ENCODE measurements at places on chromosomes 1 and 21. TPM values are rescaled to one million over a fixed set of nuclear protein-coding genes. Genes with fewer than 3 reads are reported as not detected.

GRCh38 chr1:6688757-6689156, 12.9 kb downstream of the DNAJC11 start:
- peaks cover 5% of the 10 kb centered on the region for H3K36me3 ChIP-seq
- no peaks in the 10 kb centered on the region for H3K27me3 ChIP-seq
- H3K4me3 ChIP-seq: no peak overlapping the region
- H3K27ac ChIP-seq: no peak overlapping the region
- peaks cover 8% of the 10 kb centered on the region for H3K4me1 ChIP-seq

DNA sequence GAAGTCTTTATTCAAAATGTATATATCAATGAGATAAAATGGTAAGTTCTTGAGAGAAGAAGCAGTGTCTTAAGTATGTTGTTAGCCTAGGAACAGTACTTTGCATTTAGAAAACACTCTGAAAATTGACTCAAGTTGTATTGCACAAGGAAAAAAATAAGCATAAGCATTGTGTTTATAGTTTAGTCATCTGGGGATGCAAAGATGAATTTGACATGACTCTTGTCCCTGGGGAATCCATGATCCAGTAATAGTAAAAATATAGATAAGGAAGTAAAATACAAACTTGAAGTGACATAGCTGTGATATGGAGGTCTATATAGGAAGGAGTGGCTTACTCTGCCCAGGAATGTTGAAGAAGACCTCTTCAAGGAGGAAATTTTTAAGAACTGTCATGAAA, 185.0 kb upstream of the PTBP2 start:
- H3K4me3 ChIP-seq: no peak overlapping the region
- no peaks in the 10 kb centered on the region for H3K36me3 ChIP-seq
- H3K4me1 ChIP-seq: no peaks in the 10 kb centered on the region
- no peak for DNase-seq
- H3K27ac ChIP-seq: no peak overlapping the region

DNA sequence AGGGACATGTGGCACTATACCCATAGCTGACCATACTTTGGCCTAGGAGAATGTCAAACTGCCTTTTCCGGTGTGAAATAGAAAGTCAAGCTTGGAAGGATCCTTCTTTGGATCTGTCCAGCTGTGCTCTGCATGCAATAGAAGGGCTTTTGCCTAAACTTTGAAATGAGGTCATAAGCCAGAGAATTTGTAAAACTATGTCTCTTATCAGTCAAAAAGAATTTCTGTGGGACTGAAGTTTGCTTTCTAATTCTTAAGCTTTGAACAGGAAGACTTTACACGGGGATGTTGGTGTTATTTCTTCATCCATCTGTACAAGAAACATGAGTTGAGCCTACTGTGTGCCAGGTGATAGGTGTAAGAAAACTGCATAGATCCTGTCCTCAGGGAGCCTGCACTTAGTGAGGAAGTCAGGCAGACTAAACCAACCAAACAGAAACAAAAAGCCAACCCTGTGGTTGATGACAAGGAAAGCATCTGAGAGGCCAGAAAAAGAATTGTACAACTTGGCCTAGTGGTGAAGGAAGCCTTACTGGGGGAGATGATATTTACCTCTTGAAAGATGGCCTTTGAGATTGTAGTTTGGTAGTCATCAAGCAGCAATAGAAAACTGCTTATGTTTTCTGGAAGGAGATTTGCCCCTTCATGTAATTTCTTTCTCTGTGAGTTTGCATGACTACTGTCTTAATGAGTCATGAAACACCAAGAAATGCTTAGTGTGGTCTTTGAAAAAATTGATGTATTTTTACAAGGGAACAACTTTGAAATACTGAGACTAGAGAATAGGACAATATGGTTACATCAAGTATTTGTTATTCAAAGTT, 24.8 kb downstream of the TGFB2 start:
- H3K27ac ChIP-seq: no peak overlapping the region
- H3K27me3 ChIP-seq: peaks cover 32% of the 10 kb centered on the region
- no peaks in the 10 kb centered on the region for H3K36me3 ChIP-seq
- H3K4me3 ChIP-seq: no peak overlapping the region
- no peak for DNase-seq

DNA sequence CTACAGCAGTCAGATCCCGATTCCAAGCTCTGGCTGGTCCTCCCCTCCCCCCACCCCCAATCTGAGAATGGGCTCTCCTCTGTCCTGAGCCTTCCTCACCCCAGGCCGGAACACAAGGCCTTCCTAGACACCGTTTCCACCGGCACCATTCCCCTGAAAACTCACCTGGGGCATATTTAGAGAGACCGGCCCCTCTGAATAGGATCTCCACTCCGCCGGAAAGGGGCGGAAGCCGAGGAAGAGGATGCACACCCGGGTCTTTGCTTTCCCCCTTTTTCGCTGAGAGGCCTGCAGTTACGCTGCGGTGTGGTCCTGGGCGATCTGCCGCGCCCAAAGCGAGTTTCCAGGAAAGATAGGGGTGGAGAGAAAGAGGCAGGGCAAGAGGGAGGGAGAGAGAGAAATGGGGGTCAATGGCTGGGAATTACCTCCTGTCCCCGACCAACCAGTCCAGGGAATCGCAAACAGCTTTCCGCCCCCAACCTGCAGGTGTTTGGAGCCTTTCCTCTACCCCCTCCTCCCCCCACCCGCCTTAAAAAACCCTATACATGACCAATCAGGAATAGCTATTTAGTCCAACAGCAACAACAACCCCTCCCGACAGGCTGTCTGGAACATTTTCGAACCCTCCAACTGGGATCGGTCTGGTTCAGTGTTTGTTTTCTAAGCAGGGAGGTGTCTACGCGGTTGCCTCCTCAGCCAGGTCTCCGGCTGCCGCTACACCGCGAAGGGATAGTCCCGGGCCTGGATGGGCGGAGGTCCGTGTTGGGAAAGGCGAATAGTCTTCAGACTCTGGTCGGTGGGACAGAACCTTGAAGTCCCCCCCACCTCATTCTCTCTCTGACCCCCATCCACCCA, 2.8 kb downstream of the TAL1 start:
- no peak for DNase-seq
- H3K4me3 ChIP-seq: no peak overlapping the region
- no peaks in the 10 kb centered on the region for H3K36me3 ChIP-seq
- H3K27me3 ChIP-seq: peaks cover 72% of the 10 kb centered on the region
- peaks cover 26% of the 10 kb centered on the region for H3K4me1 ChIP-seq

GRCh38 chr1:56137521-56138505, 441.6 kb downstream of the PLPP3 start:
- H3K4me1 ChIP-seq: peaks cover under 1% of the 10 kb centered on the region
- no peaks in the 10 kb centered on the region for H3K36me3 ChIP-seq
- H3K4me3 ChIP-seq: no peak overlapping the region
- no peaks in the 10 kb centered on the region for H3K27me3 ChIP-seq

DNA sequence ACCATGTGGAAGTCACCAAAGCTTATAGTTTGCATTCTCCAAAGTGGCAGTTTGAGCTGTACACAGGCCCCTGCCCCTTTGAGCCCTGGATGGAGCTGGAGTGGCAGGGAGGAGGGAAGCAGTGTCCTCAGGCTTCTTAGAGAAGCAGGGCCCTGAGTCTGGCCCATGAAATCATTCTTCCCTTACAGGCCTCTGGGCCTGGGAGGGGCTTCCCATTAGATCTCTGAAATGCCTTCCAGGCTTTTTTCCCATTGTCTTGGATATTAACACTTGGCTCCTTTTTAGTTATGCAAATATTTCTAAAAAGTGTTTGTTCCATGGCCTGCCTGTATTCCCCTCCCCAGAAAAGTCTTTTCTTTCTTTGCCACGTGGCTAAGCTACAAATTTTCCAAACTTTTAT, 10.0 kb upstream of the TRIM67 start:
- no peak overlapping the region for H3K4me3 ChIP-seq
- H3K4me1 ChIP-seq: no peaks in the 10 kb centered on the region
- H3K27me3 ChIP-seq: peaks cover 27% of the 10 kb centered on the region

DNA sequence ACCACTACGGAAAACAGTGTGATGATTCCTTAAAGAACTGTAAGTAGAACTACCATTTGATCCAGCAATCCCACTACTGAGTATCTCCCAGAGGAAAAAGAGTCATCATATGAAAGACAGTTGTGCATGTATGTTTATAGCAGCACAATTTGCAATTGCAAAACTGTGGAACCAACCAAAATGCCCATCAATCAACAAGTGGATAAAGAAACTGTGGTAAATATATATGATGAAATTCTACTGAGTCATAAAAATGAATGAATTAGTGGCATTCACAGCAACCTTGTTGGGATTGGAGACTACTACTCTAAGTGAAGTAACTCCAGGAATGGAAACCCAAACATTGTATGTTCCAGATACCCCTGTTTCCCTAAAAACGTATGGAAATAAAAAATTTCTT, 337.0 kb upstream of the PTBP2 start:
- H3K36me3 ChIP-seq: no peaks in the 10 kb centered on the region
- no peaks in the 10 kb centered on the region for H3K4me1 ChIP-seq
- H3K4me3 ChIP-seq: no peak overlapping the region
- no peaks in the 10 kb centered on the region for H3K27me3 ChIP-seq
- H3K27ac ChIP-seq: no peak overlapping the region
- DNase-seq: no peak

DNA sequence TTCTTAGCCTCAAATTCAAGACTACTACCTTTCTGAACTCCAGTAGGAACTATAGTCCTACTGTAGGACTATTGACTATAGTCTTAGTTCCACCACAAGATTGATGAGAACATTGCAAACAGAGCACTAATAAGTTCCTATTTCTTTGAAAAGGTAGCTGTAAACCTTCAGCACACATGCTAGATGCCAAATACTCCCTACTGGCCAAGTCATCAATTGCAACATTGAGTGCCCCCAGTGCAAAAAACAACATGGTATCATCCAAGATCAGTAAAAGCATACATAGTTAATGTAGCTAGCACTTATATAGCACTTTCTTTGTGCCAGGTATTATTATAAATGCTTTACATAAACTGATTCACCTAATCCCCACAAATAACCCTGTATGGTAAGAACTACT, 99.8 kb downstream of the MRPL39 start:
- DNase-seq: peak; percentile 42
- H3K4me1 ChIP-seq: peaks cover 75% of the 10 kb centered on the region
- H3K36me3 ChIP-seq: peaks cover 50% of the 10 kb centered on the region

DNA sequence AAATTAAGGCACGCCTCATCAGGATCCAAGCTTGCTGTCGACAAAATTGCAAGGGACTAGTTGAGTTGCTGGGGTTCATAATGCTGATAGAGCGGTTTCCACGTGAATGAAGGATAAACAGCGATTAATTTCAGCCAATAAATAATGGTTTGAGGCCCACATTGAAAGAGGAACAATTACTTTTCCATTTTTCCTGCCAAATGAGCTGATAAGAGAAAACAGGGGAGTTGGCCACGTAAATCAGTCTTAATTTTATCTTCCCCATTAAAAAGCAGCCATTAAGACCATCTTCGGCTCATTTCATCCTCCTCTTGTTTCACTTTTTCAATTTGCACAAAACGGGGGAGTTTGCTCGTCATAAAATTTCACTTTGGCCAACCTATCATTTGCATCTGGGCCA, 235.5 kb upstream of the RRP15 start:
- H3K4me3 ChIP-seq: no peak overlapping the region
- DNase-seq: no peak
- H3K27me3 ChIP-seq: no peaks in the 10 kb centered on the region

DNA sequence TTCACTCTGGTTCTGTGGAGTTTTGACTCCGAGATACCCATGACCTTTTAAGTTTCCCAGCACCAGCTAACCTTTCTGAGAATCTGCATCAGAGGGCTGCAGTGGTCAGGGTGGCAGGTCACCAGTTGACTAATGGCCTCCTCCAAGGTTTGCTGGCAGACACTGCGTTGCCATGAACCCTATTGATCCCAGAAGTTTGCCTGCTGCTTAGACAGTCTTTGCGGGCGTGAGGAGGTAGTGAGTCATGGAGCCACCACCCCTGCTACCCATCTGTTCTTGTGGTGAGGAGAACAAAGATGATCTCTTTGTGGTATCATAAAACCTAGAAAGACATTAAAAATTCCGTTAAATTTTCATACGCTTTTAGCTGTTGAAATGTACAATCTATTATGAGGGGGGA, 180.4 kb downstream of the FGGY start:
- H3K27me3 ChIP-seq: no peaks in the 10 kb centered on the region
- H3K27ac ChIP-seq: peak overlapping the region; percentile 71
- peaks cover 10% of the 10 kb centered on the region for H3K4me1 ChIP-seq
- peaks cover 4% of the 10 kb centered on the region for H3K36me3 ChIP-seq

DNA sequence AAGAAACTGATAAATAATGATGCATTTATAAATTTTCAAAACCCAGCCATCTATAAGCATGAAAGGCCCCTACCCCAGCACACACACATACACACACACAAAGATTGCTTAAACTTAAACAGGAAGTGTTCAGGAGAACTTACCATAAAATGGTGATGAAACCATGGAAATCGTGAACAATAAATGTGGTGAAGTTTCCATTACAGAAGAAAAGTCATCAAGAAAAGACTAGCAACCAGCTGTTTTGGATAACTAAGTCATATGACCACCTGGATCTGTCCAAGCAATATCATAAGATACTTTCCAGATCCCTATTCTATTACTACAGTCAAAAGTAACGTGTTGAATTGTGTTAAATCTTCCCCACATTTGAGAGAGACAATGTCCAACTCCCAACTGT, 24.1 kb downstream of the RGS5 start:
- no peak for DNase-seq
- no peaks in the 10 kb centered on the region for H3K36me3 ChIP-seq
- no peak overlapping the region for H3K4me3 ChIP-seq
- H3K27me3 ChIP-seq: no peaks in the 10 kb centered on the region

The ADCY10 gene
- total RNA-seq: 0.11 TPM

The CHI3L1 gene
- total RNA-seq: 0.18 TPM
